B cell (primary cell): ENCODE measurements at places on chromosomes 7 and 10.

- no peak for DNase-seq
Measured at GRCh38 chr7:67619175-67619574, 622.5 kb downstream of the TYW1 start.

DNA sequence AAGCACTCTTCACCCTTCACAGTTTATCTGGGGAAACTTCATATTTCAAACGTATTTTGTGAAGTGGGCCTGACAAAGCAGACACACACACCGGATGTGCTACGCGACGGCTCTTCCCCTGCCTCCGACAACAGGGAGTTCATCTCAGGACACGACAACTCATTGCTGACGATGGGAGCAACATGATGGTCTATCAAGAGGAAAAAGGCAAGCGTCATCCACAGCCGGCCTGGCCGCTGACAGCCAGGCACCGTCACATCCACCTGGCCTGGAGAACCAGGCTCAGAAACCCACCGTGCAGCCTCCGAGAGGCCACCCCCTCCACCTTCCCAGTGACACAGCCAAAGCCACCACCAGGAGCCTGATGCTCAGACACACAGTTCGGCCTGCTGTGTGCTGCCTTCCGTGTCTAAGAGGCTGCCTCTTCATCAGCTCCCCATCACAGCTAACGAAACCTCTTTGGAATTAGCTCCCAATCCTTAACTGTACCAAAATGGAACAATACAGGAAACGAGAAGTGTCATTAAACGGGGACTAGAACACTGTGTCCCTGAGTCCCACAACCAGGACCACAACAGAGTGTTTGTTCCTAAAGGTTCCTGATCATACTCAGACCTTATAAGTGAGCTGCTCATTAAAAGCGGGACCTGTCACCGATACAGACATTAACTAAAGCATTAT lies 76.7 kb downstream of the SFMBT2 start:
- no peak for DNase-seq

- DNase-seq = no peak
Measured at GRCh38 chr7:69577221-69577620, 21.1 kb upstream of the AUTS2 start.

DNA sequence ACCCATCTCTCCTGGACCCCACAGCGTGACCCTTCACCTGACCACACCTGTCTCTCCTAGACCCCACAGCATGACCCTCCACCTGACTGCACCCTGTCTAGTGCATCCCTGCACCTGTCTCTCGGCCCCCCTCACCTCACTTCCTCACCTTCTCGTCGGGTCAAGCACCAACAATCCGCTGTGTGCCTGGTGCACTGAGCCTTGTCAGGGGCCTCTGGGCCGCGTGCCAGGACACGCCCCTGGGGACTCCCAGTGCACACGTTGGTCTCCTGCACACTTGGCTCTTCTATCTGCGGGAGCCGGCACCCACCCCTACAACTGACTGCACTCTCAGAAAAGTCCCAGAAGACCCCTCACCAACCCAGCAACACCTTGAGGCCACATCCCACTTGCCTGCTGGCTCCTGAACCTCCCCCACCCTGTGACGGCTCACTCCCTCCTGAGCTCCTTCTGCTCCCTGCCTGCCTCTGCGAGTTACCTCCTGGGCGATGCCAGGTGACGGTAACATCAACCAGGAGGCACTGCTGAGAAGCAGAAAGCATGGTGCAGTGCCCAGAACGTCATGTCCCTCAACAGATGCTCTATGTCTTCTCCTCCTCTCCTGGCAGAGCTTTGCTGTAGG lies 147.6 kb downstream of the DIP2C start:
- peak; percentile 23 for DNase-seq

DNA sequence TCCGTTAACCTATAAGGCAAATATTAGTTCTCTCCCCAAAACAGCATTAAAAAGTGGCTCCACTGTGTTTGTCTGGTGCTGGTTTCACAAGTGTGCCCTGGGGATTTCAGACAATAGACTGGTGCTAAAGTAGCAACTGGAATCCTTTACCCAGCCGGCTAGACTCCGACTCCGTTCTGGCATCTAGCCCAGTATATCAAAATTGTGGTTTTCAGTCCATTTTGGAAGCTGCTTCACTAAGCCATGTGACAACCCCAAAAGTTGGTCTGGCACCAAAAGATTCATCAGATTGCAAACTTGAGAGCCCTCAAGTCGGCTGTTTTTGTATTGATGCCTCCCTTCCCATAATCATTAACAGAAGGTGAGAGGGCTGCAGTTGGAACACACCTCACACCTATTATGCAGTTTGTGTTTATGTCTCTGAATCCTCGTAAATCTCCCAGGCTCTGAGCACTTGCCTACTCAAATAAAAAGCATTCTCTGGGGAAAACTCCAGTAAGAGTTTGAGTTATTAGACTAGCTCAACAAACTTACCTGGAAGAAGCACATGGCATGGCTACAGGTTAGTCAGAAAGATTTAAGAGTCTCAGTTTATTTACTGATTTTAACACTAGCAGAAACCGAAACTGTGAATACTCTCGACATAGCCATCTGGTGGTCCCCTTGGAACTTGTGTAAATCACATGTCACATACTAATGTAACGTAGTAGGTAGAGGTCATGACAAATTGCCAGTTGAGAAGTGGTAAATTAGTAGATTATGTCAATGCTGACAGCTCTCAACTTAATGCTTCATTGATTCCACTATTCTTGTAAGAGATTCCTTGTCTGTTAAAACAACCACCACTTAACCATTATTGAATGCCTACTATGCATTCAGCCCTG lies 14.8 kb upstream of the WNT16 start:
- peak; percentile 54 for DNase-seq

GRCh38 chr7:52825611-52826010 lies 209.8 kb upstream of the POM121L12 start:
- DNase-seq = no peak

DNA sequence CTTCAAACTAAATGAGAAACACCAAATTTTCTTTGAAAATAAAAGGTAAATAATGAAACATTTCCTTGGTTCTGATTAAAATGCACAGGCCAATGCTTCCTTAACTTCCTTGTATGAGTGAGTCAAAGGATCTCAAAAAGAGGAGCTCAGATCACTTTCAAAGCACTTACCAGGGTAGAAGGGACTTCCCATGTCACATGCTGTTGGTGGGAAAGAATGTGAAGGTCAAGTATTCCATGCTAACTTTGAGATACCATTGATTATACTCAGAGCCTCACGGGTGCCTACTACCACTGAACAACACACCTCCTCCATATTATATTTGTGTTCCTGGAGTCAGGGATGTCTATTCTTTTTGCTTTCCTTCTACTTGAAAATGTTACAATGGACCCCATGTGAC lies 233.5 kb upstream of the KIAA1217 start:
- no peak for DNase-seq

DNA sequence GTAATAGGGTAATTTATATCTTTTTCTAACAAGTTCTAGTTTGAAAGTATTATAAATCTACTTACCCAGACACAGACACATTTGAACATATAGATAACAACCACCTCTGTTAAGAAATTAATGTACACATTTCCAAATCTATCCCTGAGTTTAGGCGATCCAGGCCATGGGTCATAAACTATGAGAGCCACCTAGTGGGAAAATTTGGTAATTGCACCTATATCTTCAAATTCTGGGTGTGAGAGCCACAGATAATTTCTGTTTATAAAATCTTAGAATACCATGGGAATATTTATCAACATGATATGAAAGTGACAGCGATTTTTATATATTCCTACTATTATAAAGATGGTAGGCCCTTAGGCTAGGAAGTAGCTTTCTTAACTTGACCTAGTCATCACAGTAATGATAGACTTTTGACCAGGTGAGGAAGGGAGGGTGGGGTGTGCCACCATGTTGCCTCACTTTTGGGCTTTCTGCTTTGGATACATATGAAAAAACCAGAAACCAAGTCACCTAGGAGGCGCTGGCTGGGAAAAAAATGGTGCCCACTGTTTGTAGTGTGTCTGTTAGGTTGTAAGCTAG lies 8.0 kb upstream of the EPHA1 start:
- peak; percentile 65 for DNase-seq

- DNase-seq = no peak
Measured at GRCh38 chr7:74029089-74029785, 1.3 kb downstream of the ELN start.

DNA sequence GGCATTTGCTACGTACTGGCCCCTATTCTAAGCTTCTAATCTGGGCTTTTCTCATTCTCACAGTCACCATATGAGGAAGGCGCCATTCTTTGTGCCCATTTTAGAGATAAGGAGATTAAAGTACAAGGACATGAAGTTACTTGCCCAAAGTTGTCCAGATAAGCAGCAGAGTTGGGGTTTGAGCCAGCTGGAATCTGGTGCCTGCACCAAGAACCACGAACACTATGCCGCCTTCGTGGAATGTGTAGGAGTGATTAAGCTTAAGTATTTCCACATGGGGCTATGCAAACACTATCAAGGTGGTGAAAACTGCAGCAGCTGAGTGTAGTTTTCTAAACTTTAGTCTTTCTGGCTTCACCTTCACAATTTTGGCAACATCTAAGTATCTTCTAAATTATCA lies 342.7 kb upstream of the ETV1 start:
- no peak for DNase-seq
